ENCODE measurements at places on chromosomes 13 and 19. TPM values are rescaled to one million over a fixed set of nuclear protein-coding genes. Genes with fewer than 3 reads are reported as not detected.

VAV1 gene
- 54.9 TPM for total RNA-seq

ZNF331 gene
- total RNA-seq = 25.8 TPM

KLK15 gene
- total RNA-seq = not detected

ONECUT3 gene
- not detected for total RNA-seq

TMEM238 gene
- 0.69 TPM for total RNA-seq

ADPRHL1 gene
- total RNA-seq = 4.4 TPM

ATP1A3 gene
- total RNA-seq = 9.0 TPM

ZNF581 gene
- 37.1 TPM for total RNA-seq

ZNF90 gene
- 0.41 TPM for total RNA-seq

DAND5 gene
- 0.17 TPM for total RNA-seq

GRCh38 chr19:307793-308420, 16.7 kb upstream of the PLPP2 start:
- no peaks in the 10 kb centered on the region for H3K27me3 ChIP-seq
- DNase-seq = no peak
- H3K4me1 ChIP-seq = no peaks in the 10 kb centered on the region

DNA sequence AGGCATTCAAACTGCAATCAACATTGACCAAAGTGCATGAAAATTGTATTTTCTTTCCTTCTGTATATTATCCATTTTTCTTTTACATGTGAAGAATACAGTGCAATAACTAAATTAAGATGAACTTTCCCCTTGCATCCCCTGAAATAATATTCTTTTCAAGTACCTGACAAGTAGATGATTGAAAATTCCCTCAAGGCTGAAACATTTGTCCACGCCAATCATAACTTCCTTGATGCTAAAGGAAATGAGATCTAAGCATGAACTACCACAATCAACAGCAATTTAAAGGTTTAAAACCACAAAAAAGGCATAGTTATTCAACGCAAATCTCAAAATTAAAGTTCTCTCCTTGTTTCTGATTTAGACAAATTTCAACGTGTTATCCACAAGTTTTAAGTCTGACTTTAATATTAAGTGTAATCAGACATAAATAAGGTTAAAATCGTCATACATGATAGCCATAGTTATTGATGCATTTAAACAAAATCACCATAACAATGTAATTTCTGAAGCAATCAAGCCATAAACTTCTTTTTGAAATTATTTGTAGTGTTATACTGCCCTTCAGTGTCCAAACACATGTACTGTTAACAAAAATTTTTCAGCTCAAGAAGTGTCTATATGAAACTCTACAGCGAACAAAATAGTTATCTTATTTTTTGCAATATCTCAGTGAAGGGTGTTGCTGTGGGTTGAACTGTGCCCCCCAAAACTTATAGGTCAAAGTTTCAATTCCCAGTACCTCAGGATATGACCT, 169.5 kb downstream of the DCLK1 start:
- no peaks in the 10 kb centered on the region for H3K36me3 ChIP-seq
- H3K4me3 ChIP-seq = no peak overlapping the region
- H3K4me1 ChIP-seq = peaks cover 20% of the 10 kb centered on the region
- H3K27ac ChIP-seq = no peak overlapping the region
- no peaks in the 10 kb centered on the region for H3K27me3 ChIP-seq
- DNase-seq = peak; percentile 15

DNA sequence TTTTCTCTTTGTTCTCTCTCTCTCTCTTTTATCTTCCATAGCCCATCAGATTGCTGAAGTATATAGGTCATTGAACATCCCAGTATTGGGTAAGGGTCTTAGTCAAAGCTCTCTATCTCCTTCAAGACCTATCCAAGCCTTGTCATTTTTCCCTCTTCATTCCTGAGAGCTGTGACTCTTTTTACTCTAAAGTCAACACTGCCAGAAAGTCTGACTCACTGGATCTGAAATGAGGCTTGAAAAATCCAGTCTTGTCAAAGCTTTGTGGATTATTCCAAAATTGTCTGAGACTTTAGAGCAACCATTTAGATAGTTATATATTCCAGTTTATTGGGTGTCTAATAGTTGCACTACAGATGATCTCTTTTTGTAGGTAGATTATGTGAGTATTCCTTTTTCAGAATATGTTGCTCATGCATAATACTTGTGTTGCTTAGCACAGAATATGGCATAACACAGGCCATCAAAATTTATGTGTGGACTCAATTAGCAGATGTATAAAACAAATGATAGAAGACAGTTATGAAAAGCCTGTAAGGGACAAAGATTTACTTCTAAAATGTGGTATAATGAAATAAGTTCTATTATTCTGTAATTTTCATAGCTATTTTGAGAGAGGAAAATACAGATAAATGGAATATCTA, 389.3 kb upstream of the PCDH9 start:
- DNase-seq = no peak
- H3K4me3 ChIP-seq = no peak overlapping the region
- H3K27ac ChIP-seq = no peak overlapping the region
- H3K36me3 ChIP-seq = no peaks in the 10 kb centered on the region
- peaks cover 12% of the 10 kb centered on the region for H3K4me1 ChIP-seq

DNA sequence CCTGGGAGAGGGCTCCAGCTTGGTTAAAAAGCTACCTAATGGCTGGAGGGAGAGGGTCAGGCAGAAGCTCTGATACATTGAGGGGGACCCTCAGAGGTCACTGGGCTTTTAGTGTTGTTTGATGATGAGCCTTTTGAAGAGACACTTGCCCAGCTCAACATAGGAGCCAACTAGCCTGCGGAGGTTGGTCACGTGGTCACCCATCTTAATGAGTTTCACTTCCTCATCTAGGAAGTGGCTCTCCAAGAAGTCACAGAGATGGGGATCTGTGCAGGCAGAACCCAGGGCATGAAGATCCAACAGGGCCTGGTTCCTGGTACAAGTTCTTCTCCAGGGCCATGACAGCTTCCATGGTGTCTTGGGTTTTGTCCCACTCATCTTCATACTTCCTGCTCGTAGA, 33.4 kb downstream of the IPO5 start:
- H3K27me3 ChIP-seq = no peaks in the 10 kb centered on the region
- H3K4me3 ChIP-seq = no peak overlapping the region
- H3K36me3 ChIP-seq = peaks cover 98% of the 10 kb centered on the region
- H3K27ac ChIP-seq = peak overlapping the region; percentile 34
- DNase-seq = no peak

- peaks cover 3% of the 10 kb centered on the region for H3K4me1 ChIP-seq
- H3K36me3 ChIP-seq = no peaks in the 10 kb centered on the region
- no peak overlapping the region for H3K27ac ChIP-seq
- no peaks in the 10 kb centered on the region for H3K27me3 ChIP-seq
- no peak for DNase-seq
Measured at GRCh38 chr13:24178847-24179485, 18.4 kb downstream of the SPATA13 start.

- H3K4me1 ChIP-seq = no peaks in the 10 kb centered on the region
- no peaks in the 10 kb centered on the region for H3K27me3 ChIP-seq
- no peak overlapping the region for H3K4me3 ChIP-seq
- no peak overlapping the region for H3K27ac ChIP-seq
Measured at GRCh38 chr19:10260141-10260584, 8.1 kb downstream of the MRPL4 start.

GRCh38 chr13:113429608-113429985, 23.7 kb downstream of the ADPRHL1 start:
- no peak overlapping the region for H3K27ac ChIP-seq
- H3K36me3 ChIP-seq = no peaks in the 10 kb centered on the region
- H3K4me3 ChIP-seq = no peak overlapping the region
- H3K4me1 ChIP-seq = no peaks in the 10 kb centered on the region

DNA sequence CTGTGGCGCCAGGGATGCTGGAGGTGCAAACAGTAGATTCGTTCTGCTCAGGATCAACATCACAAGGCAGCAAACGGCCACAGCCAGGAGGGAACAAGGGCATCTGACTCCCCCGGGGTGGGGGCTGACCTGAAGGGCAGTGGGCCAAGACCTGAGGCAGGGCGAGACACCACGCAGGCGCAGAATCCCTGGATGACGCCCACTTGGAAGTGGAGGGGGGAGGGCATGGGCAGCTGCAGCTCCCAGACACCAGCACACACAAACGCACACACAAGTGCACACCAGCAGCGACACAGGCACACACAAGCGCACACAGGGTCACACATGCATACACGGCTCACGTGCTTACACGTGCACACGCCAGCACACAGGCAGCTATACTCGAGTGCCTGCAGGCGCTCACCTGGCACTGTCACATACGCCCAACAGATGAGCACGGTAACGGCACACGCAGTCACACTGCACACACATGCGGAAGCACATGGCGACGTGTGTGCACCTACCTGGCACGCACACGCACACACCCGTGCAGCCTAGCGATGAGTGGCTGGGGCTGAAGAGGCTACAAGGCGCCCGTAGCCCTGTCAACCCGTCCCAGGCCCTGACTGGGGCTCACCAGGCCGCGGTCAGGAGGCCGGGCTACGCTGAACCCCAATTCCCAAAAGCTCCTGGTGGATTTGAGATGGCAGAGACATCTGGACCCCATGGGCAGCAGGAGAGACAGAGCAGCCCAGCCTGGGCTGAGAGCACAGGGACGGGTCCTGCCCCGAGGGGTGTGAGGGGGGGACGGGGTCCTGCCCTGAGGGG, 5.5 kb downstream of the C2CD4C start:
- peaks cover 6% of the 10 kb centered on the region for H3K4me1 ChIP-seq
- no peaks in the 10 kb centered on the region for H3K36me3 ChIP-seq
- H3K27ac ChIP-seq = no peak overlapping the region
- H3K4me3 ChIP-seq = no peak overlapping the region

GRCh38 chr13:83216479-83217245, 665.6 kb downstream of the SLITRK1 start:
- no peaks in the 10 kb centered on the region for H3K36me3 ChIP-seq
- no peak overlapping the region for H3K4me3 ChIP-seq
- H3K4me1 ChIP-seq = no peaks in the 10 kb centered on the region

DNA sequence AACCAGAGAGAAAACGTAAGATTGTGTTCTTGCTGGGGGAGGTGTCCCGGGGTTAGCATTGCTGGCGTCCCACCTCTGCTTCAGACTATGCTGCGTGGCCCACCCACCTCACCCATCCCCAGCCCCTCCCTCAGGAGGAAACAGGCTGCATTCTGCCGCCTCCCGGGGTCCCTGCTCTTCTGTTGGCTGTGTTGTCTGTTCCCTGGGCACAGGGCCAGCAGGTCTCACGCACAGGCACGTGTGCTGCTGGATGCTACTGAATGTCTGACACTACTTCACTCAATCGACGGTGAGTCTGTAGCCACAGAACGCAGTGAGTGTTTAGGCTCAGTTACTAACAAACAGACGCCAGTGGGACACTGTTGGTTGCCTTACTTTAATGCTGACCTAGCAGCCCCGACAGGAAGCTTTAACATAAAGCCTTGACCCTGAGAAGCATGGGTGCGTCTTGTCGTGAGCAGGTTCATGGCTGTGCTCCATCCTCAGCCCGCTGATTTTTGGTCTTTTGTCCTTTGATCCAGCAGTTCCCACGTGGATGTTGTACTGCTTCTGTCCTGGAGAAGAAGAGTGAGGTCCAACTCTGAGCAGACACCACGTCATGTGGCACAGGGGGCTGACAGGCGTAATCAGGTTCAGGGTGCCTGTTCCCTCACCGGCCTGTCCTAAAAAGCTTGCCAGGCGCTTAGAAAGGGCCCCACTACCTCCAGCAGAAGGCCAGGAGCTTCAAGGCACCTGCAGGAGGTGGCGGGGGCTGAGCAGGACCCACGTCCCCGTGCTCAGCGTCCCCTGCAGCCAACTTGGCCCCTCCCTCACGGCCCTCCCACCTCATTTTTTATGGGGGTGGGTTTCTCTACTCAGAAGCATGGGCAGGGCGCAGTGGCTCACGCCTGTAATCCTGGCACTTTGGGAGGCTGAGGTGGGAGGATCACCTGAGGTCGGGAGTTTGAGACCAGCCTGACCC, 26.0 kb downstream of the NAXD start:
- H3K27me3 ChIP-seq = no peaks in the 10 kb centered on the region
- peaks cover 41% of the 10 kb centered on the region for H3K36me3 ChIP-seq
- no peak overlapping the region for H3K4me3 ChIP-seq
- H3K27ac ChIP-seq = no peak overlapping the region
- H3K4me1 ChIP-seq = no peaks in the 10 kb centered on the region
- no peak for DNase-seq

DNA sequence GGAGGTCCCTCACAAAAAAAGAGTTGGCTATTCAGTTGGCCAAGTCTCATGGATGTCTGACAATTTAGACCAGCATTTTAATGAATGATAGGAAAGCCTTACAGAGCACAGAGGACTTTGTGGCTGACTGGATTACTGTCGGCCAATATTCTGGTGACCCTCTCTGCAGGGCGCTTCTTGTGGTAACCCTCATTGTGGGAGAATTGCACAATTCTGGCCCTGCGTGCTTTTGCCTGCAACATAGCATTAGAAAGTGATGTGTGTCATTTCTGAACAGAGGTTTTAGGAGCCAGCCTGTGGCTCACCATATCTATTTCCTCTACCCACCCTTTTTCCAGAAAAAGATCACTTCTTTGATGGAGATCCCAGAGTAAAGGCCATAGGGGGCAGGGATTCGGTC, 71.4 kb downstream of the EFNB2 start:
- H3K27me3 ChIP-seq = peaks cover 8% of the 10 kb centered on the region
- no peak for DNase-seq
- no peak overlapping the region for H3K4me3 ChIP-seq
- no peak overlapping the region for H3K27ac ChIP-seq
- H3K36me3 ChIP-seq = no peaks in the 10 kb centered on the region

DNA sequence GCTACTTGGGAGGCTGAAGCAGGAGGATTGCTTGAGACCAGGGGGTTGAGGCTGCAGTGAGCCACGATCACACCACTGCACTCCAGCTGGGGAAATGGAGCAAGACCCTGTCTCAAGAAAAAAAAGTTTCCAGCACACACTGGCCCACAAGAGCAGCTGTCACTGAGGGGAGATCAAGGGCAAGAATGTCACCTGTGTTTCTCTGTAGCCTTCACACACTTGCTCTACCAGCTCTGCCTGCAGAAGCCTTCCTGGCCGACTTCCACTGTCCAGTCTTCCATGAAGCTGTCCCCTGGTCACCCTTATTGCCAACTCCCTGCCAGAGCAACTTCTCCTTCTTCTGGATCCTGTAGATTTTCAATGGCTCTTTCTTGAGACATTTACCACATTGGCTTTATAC, 158.0 kb downstream of the KCTD15 start:
- no peak overlapping the region for H3K4me3 ChIP-seq
- no peaks in the 10 kb centered on the region for H3K27me3 ChIP-seq
- H3K36me3 ChIP-seq = no peaks in the 10 kb centered on the region
- H3K27ac ChIP-seq = no peak overlapping the region
- no peaks in the 10 kb centered on the region for H3K4me1 ChIP-seq
- DNase-seq = no peak

- H3K27ac ChIP-seq = no peak overlapping the region
- DNase-seq = no peak
- no peak overlapping the region for H3K4me3 ChIP-seq
Measured at GRCh38 chr13:85137516-85137915, 661.7 kb downstream of the SLITRK6 start.

- H3K4me1 ChIP-seq = no peaks in the 10 kb centered on the region
- no peak overlapping the region for H3K27ac ChIP-seq
- H3K27me3 ChIP-seq = no peaks in the 10 kb centered on the region
- DNase-seq = no peak
Measured at GRCh38 chr13:43942286-43942685, 62.6 kb downstream of the LACC1 start.
